Prostate gland (tissue), 2 donors: ENCODE measurements at places on chromosomes 7 and 10. TPM values are rescaled to one million over a fixed set of nuclear protein-coding genes. Genes with fewer than 3 reads are reported as not detected.

ENKUR gene
- total RNA-seq, result 0.62 TPM

GRCh38 chr10:84626397-84627087, 298.2 kb downstream of the CCSER2 start:
- no peak for DNase-seq
- H3K27ac ChIP-seq, result no peak overlapping the region
- no peaks in the 10 kb centered on the region for H3K27me3 ChIP-seq

DNA sequence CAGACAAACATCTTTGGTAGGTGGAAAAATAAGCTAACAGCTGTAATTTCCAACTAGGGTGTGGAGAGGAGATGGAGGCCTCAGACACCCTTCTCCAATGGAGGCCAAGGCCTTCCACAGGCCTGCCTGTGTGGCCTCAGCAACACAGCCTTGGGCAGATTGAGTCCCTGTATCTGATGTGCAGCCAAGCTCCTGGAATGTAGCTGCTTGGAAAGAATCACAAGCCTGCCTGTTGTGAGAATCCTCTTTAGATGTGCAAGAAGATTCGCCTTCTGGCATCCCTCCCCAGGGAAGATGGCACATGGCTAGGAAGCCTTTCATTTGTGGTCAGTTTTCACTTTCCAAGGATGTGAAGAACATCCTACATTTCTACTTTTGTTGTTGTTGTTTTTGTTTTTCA, 684.0 kb downstream of the GRID1 start:
- no peaks in the 10 kb centered on the region for H3K27me3 ChIP-seq
- no peaks in the 10 kb centered on the region for H3K4me1 ChIP-seq

GRCh38 chr10:17665747-17666146, 21.8 kb downstream of the STAM start:
- no peaks in the 10 kb centered on the region for H3K4me1 ChIP-seq
- H3K4me3 ChIP-seq, result no peak overlapping the region
- DNase-seq, result no peak
- no peaks in the 10 kb centered on the region for H3K36me3 ChIP-seq

INTS15 gene
- 38.7 TPM for total RNA-seq

CDHR3 gene
- 3.9 TPM for total RNA-seq

PPP1R3C gene
- 10.6 TPM for total RNA-seq
